ENCODE measurements at places on chromosomes 4 and X.

DNA sequence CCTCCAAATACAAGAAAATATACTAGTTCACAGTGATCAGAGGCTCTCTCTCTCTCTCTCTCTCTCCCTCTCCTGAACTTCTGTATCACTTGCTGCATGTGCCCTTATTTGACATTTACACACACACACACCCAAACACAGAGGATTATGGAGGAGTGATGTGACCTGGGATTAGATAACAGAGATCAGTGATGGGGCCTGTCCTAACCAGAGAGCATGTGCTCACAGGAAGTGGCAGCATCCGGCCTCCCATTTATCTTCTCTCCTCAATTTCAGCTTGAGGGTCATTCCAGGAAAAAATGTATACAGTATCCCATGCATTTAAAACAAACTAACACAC is 143.0 kb downstream of the TSPAN5 start:
- no peak for DNase-seq

DNA sequence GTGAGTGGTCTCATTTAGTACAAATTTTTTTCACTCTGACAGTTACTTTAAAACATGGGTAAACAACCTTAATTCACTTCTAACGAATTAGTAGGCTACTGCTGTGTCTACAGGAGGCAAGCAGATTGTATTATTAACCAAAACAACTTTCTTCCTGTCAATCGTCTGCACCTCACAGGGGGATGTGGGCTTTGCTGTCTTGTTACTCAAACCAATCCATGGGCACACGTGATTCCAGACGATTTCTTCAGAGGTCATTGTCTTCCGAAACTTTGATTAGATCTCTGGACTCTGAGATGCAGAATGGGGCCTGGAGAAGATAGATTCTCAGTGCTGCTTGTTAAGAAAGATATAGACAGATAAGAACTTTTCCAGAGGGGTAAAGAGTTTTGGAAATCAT is 327.8 kb downstream of the DHX15 start:
- no peak for DNase-seq

GRCh38 chrX:85391185-85391877 is 11.9 kb upstream of the POF1B start:
- DNase-seq, result no peak

- DNase-seq, result no peak
Observed at GRCh38 chrX:9429767-9430166, 35.1 kb upstream of the TBL1X start.

DNA sequence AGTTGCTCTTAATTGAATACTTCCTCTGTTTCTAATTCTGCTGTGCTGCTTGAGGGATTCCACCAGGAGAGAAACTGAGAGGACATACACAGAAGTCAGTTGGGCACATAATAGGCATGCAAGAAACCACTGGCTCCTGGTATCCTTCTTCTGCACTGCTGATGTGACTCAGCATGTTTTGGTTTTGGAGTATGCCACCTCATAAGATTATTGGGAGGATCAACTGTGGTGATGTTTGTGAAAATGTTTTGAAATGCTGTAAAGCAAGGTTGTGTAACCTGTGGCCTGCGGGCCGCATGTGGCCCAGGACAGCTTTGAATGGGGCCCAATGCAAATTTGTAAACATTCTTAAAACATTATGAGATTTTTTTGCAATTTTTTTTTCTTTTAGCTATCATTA is 119.6 kb downstream of the GATB start:
- DNase-seq, result peak; percentile 23

- peak; percentile 80 for DNase-seq
Observed at GRCh38 chr4:38062088-38062775, 102.0 kb downstream of the PTTG2 start.

DNA sequence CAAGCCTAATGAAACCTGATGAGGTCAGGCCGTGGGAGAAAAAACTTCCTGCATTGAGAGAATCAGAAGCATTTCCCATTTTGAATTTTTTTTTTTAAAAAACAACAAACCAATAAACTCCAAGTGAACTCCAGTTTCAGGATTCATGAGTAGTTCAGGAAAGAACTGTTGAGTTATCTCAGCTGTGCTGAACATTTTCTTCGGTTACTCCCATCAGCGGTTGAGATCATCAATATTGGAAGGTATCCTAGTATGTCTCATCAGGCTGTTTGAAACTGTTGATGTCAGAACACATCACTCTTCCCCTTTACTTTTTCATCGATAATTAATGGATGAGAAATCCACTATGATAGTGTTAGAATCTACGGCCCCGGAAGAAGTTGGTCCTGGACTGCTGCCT is 82.4 kb upstream of the ADGRG2 start:
- DNase-seq, result no peak

DNA sequence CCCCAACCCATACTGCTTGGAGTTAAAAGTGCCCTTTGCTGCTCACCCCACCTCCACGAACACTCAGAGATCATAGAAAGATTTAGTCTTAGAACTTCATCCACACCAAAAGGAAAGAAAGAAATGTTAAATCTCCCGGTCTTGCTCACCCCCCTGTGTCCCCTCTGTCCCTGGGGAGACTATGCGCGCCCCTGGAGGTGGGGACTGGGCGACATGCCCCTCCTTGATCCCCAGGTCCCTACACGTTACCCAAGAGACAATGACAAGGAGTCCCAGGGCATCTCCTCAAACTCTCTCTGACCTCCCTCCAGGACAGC is 620 bp downstream of the ITM2A start:
- DNase-seq, result no peak

GRCh38 chr4:174826660-174827059 is 2.4 kb downstream of the GLRA3 start:
- no peak for DNase-seq

- DNase-seq, result no peak
Observed at GRCh38 chrX:129427267-129427666, 96.0 kb downstream of the SMARCA1 start.

DNA sequence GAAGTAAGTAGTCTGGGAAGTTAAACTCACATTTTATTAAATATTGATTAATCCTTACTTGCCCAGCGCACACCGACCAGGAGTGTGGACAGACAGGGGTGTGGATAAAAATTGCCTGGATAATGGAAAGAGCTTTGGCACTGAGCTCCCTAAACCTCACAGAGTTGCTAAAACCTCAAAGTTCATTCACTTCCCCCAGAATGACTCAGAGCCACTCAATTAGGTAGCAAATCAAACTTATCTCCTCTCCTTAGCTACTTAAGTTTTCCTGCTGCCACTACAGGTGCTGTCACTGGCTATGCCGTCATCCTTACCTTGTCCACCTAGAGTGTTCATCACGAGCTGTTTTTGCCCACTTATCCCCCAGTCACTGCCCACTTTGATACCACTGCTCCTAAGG is 27.0 kb upstream of the MID1IP1 start:
- no peak for DNase-seq

GRCh38 chr4:82124365-82124764 is 249.4 kb downstream of the HNRNPD start:
- no peak for DNase-seq

DNA sequence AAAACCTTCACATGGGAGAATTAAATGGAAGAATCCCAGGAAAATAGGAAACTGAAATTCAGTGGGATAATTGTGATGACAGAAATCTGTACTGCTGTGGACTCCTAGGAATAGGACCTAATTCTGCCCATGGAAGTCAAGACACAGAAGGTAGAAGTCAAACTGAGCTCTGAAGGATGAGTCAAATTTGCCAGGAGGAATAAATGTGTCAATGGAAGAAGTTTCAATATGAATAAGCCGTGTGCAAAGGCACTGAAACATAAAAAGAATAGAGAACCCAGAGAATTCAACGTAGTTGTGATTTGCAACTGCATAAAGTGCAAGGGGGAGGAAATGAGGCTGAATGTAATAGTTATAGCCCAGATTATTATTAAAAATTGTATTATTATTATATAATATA is 11.6 kb downstream of the ENAM start:
- peak; percentile 38 for DNase-seq

DNA sequence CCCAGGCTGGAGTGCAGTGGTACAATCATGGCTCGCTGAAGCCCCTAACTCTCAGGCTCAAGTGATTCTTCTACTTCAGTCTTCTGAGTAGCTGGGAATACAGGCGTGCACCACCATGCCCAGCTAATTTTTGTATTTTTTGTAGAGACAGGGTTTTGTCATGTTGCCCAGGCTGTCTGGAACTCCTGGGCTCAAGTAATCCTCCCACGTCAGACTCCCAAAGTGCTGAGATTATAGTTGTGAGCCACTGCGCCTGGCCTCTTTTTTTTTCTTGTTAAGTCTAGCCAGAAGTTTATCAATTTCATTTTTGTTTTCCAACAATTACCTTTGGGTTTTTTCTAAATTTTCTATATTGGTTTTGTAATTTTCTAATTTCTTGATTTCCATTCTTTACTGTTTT is 100.6 kb downstream of the GC start:
- DNase-seq, result no peak

DNA sequence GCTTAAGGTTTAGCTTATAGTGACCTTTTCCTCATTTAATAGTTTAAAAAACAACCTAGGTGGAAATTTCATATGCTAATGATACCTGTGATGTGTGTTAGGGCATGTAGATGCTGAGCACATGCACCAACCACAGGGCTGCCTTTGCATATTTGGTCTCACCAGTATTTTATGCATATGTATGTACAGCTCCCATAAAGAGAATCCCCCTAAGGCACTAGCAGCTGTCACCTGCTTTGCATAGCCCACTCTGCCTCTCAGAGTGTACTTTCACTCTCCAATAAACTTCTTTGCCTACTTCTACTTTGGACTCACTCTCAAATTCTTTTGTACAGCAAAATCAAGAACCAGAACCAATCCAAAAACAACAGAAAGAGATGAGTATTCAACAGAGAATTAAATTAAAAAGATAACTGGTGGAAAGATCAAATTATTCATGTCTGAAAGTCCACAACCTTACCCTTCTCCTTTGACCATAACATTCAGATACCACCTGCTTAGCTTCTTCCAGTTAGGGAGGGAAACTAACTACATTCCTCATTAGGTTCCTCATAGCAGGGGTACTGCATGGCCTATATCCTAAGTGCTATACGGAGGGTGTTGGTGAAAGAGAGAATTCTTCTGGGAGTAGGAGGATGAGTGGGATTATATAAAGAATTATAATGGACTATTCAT is 250.5 kb downstream of the STPG2 start:
- DNase-seq, result no peak

DNA sequence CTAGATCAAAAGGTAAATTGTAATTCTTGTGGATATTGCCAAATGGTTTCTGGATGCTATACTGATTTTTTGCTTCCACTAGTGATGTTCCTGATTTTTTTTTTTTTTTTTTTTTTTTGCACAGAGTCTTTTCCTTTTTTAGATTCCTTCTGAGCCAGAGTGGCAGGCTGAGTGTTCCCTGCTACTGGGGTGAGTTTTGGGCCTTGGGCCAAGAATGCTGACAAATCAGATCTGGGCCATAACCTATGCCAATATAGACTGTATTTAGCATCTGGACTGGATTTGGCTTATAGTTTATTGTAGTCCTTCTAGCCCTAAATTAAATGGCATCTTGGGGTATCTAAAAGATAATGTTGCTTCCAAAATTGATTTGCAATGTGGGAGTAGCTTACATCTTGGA is 52.8 kb downstream of the REPS2 start:
- no peak for DNase-seq

GRCh38 chr4:156888762-156889161 is 82.8 kb downstream of the PDGFC start:
- DNase-seq, result no peak

DNA sequence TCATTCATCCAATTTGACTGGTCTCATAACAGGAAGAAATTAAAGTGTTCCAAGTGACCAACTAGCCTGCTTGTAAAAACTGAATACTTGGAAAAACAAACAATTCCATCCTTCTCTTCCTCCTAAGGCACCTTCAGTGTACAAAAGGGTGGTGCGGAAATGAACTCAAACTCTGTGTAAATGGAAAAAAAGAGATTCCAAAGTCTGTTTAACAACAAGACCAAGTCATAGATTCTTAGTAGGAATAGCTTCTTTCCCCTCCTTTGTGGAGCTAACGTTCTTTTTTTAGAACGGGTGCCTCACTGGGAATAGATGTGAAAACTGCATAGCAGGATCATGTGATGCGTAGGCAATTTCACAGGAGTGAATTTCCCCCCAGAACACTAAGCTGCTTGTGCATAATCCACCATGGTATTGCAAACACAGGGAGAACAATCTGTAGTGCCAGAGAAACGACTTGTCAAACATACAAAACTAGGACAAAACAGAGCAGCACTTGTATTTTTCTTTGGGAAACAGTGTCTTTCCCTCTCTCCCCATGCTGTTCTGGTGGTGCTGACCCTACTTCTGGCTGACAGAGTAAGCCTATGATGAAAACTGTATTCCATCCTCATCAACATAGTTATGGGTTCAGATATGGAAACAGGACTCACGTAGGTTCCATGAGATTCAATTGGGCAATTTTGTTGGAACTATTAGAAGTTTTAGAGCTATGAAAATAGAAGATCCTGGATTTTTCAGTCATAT is 13.2 kb upstream of the SOD3 start:
- DNase-seq, result no peak

DNA sequence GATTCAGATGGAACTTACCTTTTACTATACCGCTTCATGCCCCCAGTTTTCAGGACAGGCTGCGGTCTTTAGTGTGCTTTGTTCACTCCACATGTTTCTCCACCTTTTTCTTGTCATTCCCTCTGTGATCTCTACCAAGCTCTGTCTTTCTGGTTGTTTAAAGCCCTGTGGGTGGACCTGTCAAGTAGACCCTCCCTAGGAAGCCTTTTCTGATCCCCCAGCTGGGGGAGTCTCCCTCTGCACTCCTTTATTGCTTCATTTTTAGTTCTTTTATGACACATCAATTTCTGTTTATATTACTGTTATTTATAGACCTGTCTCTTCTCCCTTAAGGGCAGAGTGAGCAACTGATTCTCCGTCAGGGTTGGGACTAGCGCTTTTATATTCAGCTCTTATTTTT is 150.2 kb downstream of the C4orf33 start:
- DNase-seq, result no peak

GRCh38 chr4:182880387-182881356 is 36.5 kb downstream of the DCTD start:
- no peak for DNase-seq

DNA sequence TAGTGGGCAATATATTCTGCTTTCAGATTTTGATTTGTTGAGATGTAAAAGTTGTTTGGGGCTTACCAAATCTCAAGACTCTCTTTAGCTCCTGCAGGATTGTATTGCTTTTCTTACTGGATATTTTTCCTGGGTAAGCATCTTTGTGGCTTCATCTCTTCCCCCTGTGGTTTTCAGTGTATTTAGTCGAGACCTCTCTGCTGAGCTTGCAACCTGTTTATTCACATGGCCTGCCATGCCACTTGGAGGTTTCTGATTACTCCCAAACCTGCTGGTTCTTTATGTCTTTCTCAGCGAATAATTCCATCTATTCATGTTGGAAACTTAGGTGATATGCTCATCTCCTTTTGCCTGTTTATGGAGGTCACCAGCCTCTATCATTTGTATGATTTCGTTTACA is 10.9 kb downstream of the CCNG2 start:
- DNase-seq, result no peak

Data from activated CD4-positive, alpha-beta T cell treated with anti-CD3 and anti-CD28 coated beads, Interleukin-2, Interleukin-6, amounts not matched to agents 100 ng/mL and 50 ng/mL, durations not matched to agents 16 hours and 8 hours (primary cell).